Neuronal stem cell (in vitro differentiated cells): ENCODE measurements at places on chromosomes 12 and 14.

DNA sequence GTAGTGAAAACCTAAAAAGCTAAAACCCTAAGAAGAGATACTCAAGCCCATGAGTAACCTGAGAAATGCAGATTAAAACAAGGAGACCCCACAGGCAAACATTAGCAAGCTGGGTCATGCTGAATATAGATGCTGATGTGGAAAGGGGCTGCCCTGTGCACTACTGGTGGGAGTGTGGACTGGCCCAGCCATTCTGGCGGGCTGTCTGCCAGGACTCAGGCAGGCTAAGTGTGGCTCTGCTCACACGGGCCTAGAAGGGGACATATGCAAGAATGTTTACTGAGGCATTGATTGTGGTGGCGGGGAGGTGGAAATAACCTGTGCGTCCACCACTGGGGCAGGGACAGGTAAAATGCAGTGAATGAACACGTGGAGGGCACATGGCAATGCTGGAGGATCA, 48.3 kb downstream of the SPTB start:
- no peak for DNase-seq

DNA sequence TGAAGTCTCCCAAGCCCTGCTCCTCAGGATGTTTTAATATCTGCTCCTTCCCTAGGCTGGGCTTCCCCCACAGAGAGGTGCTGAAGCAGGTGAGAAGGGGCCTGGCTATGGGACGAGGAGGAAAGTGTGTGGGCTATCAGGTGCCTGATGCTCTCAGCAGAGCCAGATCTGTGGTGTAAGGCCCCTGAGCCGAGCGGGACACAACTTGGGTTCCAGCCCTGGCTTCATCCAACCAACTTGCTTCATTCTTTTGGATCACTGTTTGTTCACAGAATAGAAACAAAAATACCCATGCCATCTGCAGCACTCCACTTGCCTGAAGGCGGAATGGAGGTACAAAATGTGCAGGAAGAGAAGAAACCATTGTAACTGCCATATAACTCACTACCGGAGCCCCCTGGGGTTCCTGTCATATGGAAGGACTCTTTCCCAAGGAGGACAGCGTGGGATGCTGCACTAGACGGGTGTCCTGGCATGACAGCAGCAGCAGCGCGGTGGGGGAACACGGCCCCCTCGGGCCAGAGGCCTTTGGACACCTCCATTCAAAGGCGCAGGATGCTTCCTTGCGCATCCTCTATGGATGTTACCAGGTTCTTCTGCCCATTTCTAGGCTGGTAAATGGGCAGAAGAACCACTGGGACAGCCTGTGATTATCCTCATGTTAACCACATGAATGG, 95.8 kb downstream of the CRACR2A start:
- no peak for DNase-seq

DNA sequence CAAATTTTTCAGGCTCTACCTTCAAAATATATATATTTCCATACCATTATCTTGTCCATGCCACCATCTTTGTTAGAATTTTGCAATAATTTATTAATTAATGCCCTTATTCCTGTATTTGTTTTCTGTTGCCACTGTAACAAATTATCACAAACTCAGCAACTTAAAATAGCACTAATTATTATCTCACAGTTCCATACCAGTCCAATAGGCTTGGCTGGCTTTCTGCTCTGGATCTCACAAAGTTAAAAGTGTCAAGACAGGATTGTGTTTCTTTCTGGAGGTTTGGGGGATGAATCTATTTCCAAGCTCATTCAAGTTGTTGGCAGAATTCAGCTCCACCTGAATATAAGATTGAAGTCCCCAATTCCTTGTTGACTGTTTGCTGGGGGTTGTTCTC, 58.6 kb upstream of the SLC38A4 start:
- no peak for DNase-seq

DNA sequence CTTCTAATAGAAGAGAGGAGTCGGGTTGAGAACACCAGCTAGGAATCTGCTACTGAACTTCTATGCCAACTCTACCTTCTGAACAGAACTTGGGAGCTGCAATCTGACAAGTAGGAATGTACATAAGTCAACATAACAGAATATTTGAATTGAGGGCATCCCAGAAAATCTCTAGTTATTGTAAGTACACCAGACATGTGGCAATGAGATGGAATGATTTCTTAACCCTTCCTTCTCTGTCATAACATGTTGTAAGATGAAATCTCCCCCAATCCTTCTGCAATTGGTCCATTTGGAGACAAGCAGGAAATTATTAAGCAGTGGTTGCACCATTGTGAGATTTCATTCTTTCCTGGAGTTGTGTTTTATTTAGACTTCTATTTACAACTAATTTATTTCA, 68.7 kb upstream of the TMPO start:
- no peak for DNase-seq

GRCh38 chr14:36848213-36848612, 186.6 kb downstream of the PAX9 start:
- DNase-seq, result no peak

DNA sequence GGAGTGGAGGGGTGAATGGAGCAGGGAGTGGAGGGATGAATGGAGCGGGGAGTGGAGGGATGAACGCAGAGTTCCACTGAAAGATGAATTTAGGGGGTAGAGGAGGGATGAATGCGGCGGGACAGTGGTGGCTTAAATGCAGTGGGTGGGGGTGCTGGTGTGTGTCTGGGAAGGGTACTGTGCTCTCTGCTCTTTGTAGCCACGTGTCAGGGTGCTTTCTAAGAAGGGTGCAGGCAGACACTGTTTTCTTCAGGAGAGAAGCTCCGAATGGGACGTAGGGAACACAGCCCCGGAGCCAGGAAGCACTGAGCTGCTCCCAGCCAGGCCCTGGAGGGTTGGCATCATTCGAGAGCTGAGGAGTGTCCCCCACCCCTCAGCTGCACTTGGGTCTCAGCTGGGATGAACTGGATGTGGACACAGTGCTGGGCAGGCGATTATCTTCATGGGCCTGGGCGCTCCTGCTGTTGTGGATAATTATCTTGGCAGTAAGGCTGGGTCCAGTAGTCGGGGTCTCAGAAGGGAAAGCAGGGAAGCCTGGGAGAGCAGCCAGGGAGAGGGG, 9.5 kb upstream of the CEP170B start:
- no peak for DNase-seq

DNA sequence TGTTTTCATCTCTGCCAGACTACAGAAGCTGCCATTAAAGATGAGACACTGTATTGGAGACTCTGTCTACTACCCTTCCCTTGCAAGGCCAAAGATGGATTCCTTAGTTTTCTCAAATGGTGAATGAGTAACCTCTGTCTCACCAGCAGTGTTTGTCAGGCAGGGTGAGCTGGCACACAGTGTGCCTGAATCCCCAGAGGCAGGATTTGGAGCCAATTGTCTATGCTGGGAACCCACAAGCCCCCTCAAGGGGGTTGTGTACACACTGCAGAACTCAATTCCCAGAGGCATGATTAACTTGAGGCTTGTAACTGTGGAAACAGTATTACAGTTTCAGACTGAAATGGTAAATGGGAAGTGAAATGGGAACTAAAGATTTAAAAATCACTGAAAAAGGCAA, 136.8 kb upstream of the PTPRB start:
- no peak for DNase-seq

DNA sequence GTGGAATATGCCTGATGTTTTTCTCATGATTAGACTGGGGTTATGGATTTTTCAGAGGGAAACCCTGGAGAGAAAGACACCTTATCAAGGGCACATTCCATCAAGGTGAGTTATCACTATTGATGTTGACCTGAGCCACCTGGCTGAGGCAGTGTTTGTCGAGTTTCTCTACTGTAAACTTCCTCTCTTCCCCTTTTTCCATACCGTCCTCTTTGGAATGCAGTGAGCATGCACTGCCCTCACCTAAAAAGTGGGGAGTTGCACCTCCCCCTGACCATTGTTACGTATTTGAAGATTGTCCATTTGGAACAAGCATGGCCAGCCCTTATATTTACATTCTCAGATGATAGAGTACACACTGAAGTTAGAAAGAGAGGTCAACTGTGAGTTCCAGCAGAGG, 53.9 kb upstream of the PWP1 start:
- DNase-seq, result no peak

- DNase-seq, result no peak
Measured at GRCh38 chr12:31586728-31587127, 4.2 kb downstream of the DENND5B start.

DNA sequence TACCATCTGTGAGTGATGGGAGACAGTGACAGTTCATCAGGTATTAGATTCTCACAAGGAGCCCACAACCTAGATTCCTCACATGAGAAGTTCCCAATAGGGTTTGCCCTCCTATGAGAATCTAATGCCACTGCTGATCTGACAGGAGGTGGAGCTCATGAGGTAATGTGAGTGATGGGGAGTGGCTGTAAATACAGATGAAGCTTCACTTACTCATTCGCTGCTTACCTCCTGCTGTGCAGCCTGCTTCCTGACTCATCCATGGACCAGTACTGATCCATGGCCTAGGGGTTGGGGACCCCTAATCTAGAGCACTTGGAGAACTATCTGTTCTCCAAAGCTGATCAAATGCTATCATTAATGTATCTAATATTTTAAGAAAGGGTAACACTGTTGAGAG, 17.7 kb downstream of the CLEC2D start:
- DNase-seq, result no peak

- DNase-seq, result no peak
Measured at GRCh38 chr14:69814397-69814796, 17.4 kb upstream of the SLC10A1 start.

- no peak for DNase-seq
Measured at GRCh38 chr12:47817272-47818006, 2.3 kb downstream of the HDAC7 start.
